ENCODE measurements at places on chromosomes 16 and 17. TPM values are rescaled to one million over a fixed set of nuclear protein-coding genes. Genes with fewer than 3 reads are reported as not detected.

DNA sequence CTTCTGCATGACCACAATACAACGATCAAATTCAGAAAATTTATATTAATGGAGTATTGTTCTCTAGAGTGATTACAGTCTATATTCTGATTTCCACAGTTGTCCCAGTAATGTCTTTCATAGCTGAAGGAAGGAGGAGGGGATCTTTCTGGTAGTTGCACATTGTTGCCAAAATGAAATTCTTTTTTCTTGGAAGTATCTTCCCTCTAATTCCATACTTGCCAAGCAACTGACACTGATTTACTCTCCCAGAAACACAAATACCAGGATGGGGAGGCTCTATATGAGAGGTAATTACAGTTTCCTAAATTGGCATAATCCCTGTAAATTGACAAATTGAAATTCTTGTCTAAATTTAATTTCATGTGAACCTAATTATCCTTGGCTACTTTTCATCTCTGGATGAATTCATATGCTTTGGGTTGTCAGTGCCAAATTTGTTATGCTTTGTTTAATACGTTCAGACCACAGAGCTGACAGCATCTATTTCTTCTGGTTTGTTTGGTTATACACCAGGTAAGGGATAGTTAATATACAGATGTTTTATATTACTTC lies 30.0 kb downstream of the NOL11 start:
- no peak for DNase-seq

DNA sequence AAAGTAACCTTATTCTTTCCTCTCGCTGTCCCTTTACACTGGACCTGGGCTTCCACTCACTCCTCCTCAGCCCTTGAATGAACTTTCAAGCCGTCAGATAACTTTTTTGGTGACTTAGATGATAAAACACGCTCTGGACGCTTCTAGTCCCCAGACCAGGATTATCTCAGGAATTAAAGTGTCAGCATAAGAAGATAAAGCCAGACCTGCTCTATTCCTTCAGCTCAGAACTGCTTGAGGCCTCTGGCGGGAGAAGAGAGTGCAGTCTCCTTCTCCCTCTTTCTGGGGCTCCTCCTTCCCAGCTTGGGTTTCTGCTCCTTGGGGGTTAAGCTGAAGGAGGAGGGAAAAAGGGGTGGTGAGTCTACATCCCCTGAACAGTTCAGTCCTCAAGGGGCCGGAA lies 6.6 kb downstream of the LPO start:
- no peak for DNase-seq

- no peak for DNase-seq
Observed at GRCh38 chr16:70688246-70688742, 2.4 kb upstream of the MTSS2 start.

- DNase-seq = no peak
Observed at GRCh38 chr17:63295839-63296590, 150.1 kb downstream of the CYB561 start.

- DNase-seq = no peak
Observed at GRCh38 chr17:41559548-41559947, 12.3 kb downstream of the KRT9 start.

DNA sequence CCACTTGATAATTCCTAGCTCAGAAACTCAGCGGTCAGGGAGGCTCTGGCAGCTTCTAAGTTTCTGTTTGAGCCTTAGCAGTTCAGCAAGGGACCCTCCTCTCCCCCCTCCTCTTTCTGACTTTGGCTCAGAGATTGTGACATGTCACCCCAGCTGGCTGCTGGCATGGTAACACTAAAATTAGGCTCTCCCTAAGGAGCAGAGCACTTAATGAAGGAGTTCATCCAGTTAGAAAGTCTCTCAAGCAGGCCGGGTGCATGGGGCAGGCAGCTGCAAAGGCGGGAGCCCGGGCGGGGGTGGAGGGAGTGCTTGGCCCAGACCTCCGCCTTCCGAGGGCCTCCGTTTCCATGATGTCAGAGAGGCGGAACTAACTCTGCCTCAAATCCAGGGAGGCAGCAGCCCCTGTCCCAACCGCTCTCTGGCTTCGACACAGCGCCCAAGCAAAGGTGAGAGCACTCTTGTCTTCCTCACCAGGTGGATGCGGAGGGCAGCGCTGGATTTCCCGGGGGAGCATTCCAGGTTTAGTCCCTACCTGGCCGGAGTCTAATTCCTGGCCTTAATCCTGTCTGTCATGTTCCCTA lies 128.0 kb upstream of the PLCG2 start:
- no peak for DNase-seq

- no peak for DNase-seq
Observed at GRCh38 chr17:30391534-30391933, 12.8 kb downstream of the CPD start.

DNA sequence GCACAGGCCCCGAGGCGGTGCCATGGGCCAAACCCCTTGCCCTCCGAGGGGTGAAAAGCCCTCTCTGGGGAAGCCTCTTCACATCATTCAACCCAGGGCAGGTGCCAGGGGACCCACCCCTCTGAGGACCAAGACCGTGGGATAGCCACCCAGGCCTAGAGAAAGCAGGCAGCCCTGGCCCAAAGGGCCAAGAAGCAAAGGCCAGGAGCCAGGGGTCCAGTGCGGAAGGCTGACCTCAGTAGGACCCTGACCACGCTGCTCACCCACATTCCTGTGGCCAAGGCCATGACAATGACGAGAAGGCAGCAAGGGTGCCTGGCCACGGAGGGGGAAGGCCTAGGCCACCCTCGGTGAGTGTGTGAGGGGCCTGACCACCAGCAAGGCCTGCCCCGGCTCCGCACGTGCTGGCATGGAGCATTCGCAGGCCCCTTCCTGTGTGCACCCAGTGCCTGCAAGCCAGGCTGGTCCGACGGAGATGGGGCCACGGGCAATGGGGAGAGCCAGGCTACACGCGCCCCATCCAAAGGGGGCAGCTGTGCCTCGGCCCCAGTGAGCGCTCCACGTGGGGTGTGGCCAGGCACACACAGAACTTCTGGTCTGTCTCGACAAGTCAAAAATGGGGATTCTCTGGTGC lies 24.5 kb upstream of the RASD1 start:
- no peak for DNase-seq

- no peak for DNase-seq
Observed at GRCh38 chr16:64882078-64882784, 239.6 kb downstream of the CDH11 start.

Gene C16orf92
- total RNA-seq = not detected

Gene ABCC6
- total RNA-seq = 1.6 TPM

Gene RAB11FIP4
- total RNA-seq = 15.1 TPM

Gene TBKBP1
- total RNA-seq = 9.4 TPM
